H4 (cell line): ENCODE measurements at places on chromosomes 7 and 10. TPM values are rescaled to one million over a fixed set of nuclear protein-coding genes. Genes with fewer than 3 reads are reported as not detected.
A peak's percentile ranks its signal among the peaks of the same experiment; 100 is the strongest.

Gene PAPOLB
- 0.02 TPM in 1 of 2 replicates, not detected in the other for total RNA-seq

Gene DHX32
- total RNA-seq: 68.3 and 82.1 TPM in 2 replicates

Gene FZD8
- total RNA-seq: 1.6 and 2.5 TPM in 2 replicates

Gene FOXI2
- total RNA-seq: not detected in 2 replicates

DNA sequence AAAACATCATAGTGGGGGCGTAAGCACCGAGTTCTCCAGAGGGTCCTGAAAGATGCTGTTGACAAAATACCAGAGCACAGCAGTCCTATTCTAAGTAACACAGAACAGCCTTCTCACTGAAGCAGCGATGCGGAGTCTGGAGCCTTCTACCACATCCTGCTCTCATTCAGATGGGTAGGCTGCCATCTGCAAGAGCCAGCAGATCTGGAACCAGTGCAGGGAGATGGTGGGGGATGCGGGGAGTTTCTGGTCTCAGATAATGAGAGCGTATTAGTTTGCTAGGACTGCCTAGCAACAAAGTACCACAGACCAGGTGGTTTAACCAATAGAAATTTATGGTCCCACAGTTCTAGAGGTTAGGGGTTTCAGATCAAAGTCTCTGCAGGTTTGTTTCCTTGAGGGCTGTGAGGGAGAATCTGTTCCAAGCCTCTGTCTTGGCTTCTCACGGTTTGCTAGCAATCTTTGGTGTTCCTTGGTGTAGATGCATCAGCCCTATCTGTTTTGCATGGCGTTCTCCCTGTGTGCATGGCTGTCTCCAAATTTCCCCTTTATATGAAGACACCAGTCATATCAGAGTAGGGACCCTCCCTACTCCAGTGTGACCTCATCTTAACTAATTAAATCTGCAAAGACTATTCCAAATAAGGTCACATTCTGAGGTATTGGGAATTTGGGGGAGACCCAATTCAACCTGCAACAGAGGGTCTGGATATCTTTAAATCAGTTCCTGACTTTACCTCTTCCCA, 52.0 kb upstream of the STEAP1B start:
- DNase-seq: no peak

DNA sequence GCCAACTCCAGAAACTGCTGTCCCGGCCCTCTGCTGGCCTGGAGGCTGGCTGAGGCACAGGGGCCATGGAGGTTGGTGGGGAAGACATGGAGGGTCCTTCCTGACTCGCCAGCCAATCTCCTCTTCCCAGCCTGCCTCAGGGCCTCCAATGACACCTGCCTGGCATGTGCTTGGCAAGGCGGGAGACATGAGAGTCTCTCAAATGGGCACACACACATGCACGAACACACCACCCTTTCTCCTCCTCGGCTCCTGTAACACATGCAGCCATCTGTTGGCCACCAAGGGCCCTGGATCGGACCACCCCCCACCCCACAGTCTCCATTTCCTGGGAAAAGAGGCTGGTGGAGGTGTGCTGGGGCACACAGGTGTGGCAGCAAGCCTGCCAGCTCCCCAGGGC, 56.4 kb downstream of the YKT6 start:
- DNase-seq: no peak

DNA sequence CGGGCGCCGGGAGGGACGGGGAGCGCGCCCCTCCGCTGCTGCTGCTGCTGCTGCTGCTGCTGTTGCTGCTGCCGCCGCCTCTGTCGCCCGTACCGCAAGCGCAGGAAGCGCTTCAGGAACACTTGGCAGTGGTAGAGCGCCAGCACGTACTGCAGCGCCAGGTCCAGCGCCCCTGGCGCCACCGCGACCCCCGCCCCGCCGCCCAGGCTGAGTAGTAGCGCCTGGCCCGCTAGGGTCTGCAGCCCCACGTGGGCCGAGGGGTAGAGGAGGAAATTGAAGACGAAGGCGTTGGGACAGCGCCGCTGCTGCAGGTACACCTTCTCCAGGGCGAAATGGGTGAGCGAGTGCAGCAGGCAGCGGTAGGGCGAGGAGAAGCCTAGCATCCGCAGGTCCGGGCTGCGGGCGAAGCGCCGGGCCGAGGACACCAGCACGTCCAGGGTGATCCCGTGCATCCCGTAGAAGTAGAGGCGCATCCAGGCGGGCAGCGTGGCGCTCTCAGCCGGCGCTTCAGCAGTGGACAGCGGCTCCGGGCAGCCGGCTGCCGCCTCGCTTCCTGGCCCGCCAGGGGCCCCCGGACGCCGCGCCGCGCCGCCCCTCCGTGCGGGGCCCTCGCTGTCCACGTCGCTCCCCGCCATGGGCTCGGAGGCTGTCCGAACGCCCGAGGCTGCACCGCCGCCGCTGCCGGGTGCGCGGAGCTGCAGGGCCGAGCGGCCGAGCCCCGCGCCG, at the start of gene TMEM229A:
TMEM229A (minus strand) TSS at position 699 of the 726 bp plus-strand sequence; CDS start at position 635, 64 bp downstream.
- DNase-seq: peak; percentile 12

- DNase-seq: no peak
These were observed 31.3 kb downstream of the ZNF783 start for GRCh38 chr7:149293338-149293737.

DNA sequence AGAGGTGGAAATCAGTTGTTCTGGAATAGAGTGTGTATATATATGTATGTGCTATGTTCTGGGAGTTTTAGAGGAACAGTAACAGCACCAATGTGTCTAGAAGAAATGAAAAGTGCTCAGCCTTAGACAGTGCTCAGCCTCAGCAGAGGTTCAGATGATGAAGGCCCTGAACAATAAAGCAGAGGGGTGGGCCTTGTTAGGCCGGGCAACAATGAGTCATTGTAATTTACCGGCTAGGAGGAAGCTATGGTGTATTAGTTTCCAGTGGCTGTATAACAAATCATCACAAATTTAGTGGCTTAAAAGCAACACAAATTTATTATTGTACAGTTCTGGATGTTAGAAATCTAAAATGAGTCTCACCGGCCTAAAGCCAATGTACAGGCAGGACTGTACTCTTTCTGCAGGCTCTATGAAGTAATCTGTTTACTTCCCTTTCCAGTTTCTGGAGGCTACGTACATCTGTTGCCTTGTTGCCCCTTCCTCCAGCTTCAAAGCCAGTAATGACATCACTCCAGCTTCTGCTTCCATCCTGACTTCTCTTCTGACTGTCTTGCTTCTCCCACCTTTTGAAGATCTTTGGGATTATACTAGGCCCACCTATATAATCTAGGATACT, 84.6 kb downstream of the CH25H start:
- peak; percentile 23 for DNase-seq

DNA sequence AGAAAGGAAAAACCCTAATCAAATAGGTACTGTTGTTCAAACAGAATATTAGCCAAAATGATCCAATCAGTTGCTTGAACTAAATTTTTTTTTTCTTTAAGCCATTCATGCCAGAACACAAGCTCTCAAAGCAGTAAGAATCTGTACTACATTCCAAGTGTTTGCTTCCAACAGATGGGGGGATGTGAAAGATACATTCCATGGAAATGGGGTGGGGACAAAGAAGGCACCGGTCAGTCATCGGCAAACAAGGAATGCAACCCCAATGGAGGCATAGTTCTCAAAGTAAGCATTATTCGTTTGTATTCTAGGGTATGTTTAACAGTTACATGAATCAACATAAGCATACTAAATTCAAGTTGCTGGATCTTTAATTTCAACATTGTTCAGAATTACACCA, 32.5 kb downstream of the C10orf143 start:
- no peak for DNase-seq

- no peak for DNase-seq
These were observed 98.7 kb downstream of the CALCR start for GRCh38 chr7:93475811-93476210.

- DNase-seq: no peak
These were observed 103.7 kb upstream of the ANKRD1 start for GRCh38 chr10:91024541-91024940.
